NCI-H2029 (cell line): ENCODE measurements at places on chromosomes 16 and 17.

GRCh38 chr17:71966459-71967313 lies 154.1 kb upstream of the SOX9 start:
- DNase-seq: peak; percentile 0

- DNase-seq: no peak
Measured at GRCh38 chr16:53515811-53516210, 12.8 kb upstream of the AKTIP start.

- no peak for DNase-seq
Measured at GRCh38 chr16:81165411-81166097, 69.4 kb upstream of the GCSH start.

- DNase-seq: no peak
Measured at GRCh38 chr16:89303617-89304016, 86.1 kb downstream of the ZNF778 start.

DNA sequence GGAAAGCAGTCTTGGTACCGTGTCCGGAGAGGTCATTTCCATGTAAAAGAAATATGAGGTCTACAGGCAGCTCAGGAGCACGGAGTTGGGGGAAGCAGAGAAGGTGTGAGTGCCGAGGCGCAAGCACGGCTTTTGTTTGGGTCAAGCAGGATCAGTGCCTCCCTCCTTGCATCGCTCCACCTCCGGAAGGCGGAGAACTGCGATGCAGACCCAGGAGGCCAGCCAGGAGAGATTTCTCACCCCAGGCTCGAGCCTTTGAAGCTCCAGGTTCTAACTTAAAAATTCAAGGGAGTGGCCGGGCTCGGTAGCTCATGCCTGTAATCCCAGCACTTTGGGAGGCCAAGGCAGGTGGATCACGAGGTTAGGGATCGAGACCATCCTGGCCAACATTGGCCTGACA lies 25.0 kb downstream of the NAA60 start:
- DNase-seq: no peak

GRCh38 chr16:84136331-84137125 lies 8.4 kb downstream of the HSDL1 start:
- no peak for DNase-seq

DNA sequence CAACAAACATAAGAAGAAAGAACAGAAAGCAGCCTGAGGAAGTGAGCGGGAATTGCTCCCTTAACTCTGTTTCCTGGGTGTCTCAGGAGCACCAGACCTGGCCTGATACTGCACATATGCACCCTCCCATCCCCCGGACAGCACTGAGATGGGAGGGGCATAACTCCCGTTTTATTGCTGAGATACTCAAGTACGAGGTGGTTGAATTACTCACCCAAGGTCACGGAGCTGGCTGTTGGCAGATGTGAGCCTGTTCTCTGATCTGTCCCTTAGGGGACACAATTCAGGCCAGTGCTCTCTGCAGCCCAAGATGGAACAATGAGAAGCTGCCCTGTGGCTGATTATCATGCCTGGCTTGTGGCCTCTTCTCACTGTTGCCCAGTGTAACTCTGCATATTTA lies 9.1 kb upstream of the MED9 start:
- DNase-seq: no peak

- DNase-seq: no peak
Measured at GRCh38 chr17:61581611-61582349, 9.2 kb downstream of the NACA2 start.

DNA sequence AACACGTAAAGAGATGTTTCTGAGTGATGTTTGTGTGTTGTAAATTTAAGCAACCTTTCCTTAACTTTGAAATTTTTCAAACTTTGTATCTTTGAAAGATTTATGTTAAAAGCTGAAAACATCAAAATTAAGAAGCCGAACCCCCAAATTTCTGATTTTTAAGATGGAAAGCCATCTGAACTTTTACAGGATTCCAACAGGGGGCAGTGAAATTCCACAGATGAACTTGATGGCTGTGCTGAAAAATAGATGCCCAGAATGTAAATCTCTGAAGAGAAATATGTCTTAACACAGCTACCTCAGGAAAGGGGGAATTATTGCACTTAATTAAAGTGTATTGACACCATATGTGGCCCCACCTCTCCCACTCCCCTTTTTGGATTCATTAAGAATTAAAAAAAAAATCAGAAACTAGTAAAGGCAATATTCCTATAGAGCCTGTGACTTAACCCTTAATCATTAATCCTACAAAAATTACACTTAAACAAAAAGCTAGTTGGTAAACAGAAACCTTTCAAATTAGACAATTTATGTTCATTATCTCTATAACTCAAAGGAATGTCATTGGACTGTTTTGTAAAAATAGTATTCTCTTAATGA lies 597.9 kb downstream of the KCNJ2 start:
- peak; percentile 27 for DNase-seq

DNA sequence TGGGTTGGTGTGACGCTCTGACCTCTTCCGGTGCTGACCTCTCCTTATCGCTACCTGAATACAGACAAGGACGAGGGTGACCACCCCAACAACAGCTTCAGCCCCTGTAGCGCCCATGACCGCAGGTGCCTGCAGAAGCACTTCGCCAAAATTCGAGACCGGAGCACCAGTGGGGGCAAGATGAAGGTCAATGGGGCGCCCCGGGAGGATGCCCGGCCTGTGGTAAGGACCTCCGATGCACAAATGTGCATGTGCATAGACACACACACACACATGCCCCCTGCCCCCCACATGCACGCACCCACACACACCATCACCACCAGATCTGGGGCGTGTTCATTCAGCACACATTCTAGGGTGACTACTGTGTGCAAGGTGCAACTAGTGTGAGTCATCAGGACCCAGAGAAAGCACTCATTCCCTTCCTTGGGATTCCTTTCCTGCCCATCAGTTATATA lies 9.7 kb downstream of the IGFBP4 start:
- DNase-seq: no peak

GRCh38 chr16:52209227-52209626 lies 337.7 kb downstream of the TOX3 start:
- DNase-seq: no peak

DNA sequence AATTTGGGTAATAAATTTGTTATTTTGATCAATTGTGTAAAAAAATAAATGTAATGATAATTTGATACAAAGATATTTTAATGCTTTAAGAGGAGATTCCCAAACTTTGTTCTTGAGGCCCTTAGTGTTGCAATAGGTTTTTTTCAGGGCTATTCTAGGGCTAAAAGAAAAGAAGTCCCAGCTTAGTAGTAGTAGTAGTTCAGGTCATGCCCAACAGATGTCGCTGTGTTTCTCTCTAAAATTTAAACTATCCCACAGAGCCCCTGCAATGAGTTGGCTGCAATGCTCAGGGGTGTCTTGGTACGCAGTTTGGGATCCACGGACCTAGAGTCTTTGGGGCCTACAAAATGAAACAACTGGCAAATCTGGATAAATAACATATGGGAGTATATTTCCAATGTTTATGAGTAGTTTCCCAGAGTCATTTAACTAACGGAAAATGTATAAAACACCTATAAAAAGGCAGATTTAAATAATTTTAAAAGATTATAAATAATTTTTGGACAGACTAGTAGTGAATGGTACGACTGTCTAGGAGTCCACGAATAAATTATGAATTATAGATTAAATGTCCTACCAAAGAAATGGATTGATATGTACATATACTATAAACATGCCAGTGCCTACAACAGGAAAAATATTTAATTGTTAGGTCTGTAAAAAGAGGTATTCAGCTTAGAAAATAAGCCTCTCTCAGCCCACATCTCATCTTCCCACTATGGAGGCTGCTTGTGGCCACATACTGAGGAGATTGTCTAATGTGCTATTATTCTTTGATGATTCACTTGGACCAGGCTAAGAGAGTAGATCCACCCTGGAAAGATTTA lies 228.5 kb upstream of the PMFBP1 start:
- DNase-seq: peak; percentile 9

DNA sequence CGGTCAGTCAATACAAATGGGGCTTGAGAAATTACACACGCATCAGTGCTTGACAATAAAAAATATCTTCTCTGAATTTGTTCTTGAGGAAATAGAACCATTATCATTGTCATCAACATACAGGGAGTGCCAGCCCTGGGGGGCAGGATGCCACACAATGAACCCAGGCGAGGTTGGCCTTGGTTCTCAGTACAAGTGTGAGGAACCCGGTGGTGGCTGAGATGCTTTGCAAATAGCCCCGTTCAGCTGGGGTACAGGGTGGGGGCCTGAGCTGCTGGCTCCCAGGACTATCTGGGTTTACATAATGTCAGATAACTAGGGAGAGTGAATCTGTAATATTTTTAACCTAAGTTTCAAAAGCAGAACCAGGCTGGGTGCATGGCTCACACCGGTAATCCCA lies 112.8 kb upstream of the CDC42EP4 start:
- DNase-seq: no peak

DNA sequence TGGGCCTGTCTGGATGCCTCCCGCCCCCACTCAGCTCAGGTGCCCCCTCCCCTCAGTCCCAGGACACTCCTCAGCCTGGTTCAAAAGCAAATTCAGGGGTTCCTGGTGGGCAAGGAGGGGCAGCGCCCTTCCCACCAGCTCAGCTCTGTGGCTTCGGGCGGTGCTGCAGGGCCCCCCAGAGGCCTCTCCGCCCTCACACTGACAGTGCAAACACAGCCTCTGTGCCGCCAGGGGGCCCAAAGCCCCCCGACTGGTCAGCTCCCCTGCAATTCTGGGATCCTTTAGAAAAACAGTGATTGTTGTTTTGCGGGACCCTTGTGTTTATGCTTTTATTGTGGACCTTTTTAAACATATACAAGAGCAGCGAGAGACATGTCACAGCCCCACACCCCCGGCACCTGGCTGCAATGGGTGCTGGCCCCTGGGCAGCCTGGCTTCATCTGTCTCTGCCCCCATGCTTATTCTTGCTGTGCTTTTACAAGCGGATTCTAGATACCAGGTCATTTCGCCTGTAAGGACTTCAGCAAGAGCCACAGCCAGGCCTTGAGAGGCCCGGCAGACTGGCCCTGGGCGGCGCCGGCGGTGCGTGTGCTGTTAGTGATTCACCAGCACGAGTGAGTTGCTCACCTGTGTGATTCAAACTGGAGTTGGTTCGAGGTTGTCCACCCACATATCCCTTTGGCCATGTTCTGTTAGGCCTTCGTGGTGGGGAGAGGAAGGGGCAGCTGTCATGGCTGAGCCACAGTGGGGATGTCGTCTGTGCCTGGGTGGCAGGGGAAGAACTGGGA lies 21.2 kb downstream of the ZNF469 start:
- no peak for DNase-seq

DNA sequence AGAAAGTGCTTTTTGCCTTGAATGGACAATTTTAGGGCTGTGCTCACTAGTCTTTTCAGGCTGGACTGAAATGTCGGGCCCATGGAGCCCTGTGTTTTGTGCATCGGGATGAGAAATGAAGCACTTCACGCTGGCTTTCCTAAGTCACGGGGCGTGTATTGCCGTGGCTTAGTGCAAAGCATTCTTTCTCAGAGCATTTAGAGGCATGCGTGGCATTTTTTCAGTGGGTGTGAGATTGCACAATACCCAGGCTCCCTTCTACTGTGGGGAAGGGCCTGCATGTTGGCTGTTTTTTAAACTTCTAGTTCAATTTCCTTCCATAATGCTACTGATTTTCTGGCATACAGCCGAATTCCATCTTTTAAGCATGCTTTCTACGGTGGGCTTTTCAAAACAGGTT lies 12.6 kb upstream of the POLR3E start:
- DNase-seq: no peak

- no peak for DNase-seq
Measured at GRCh38 chr17:75244133-75244866, 17.1 kb downstream of the GGA3 start.

GRCh38 chr16:21626659-21627277 lies 25.6 kb downstream of the IGSF6 start:
- DNase-seq: no peak

DNA sequence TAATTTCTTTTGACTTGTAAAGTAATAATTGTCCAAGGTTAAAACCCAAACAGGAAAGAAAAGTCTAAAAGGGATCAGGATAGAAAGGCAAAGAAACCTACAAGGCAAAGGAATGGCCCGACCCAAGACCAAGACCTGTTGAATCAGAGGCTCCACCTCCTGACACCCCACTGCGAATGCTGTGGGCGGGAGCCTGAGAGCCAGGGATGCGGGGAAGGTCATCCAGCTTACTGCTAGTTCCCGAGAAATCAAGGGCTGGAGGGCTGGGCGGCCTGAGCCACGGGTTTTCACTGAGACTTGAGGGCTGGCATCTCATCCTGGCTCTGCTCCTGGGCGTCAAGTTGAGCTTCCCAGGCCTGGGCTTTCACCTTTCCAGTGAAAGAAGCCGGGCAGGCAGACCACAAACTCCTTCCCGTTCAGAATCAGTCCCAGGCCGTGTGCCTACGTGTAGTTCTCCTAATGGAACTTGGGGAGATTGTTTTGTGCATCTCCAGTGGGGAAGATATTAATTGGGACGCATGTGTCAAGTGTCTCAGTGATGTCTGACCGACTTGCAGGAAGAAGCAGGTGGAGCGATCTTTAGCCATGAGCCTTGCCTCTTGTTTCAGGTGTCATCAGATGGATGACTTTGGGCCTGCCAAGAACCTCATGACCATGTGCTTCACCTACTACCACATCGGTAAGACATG lies 36.9 kb downstream of the CIBAR2 start:
- no peak for DNase-seq

GRCh38 chr17:61474235-61474927 lies 22.2 kb downstream of the TBX4 start:
- no peak for DNase-seq

DNA sequence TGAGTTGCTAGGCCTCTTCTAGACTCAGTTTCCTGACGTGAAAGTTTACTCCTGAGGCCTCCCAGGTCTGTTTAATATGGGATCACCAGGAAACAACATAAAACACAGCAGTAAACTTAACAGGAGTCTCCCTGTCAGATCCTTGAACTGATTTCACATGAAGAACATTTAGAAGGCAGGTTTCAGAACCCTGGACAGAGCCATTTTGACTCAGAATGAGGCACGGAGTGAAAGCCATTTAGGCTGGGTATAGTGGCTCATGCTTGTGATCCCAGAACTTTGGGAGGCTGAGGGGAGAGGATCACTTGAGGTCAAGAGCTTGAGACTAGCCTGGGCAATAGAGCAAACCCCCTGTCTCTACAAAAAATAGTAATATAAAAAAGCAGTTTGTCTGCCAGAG lies 289.1 kb downstream of the CA10 start:
- DNase-seq: no peak

GRCh38 chr16:720990-721764 lies at the start of gene ANTKMT:
ANTKMT (plus strand) TSS chr16:721146; CDS start chr16:721275, 129 bp downstream.
- DNase-seq: peak; percentile 78
